ENCODE measurements at places on chromosomes 11 and 22. TPM values are rescaled to one million over a fixed set of nuclear protein-coding genes. Genes with fewer than 3 reads are reported as not detected.
A peak's percentile ranks its signal among the peaks of the same experiment; 100 is the strongest.

Gene SLC6A5
- total RNA-seq: not detected

Gene C22orf31
- not detected for total RNA-seq

- DNase-seq: peak; percentile 50
Measured at GRCh38 chr11:47233989-47234668, 14.5 kb downstream of the ACP2 start.

DNA sequence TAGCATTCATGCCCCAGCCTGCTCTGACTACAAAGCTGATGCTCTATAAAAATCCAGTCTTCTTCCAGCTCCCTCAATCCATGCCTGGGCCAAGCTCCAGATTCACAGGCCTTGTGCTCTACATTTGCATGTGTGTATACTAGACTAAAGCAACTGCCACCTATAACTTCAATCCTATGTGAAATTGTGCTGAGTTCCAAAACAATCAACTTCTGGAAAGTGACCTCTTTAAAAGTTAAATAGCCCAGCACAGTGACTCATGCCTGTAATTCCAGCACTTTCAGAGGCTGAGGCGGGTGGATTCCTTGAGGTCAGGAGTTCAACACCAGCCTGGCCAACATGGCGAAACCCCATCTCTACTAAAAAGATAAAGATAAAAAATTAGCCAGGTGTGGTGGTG, 114.3 kb upstream of the ZC3H12C start:
- no peak for DNase-seq

DNA sequence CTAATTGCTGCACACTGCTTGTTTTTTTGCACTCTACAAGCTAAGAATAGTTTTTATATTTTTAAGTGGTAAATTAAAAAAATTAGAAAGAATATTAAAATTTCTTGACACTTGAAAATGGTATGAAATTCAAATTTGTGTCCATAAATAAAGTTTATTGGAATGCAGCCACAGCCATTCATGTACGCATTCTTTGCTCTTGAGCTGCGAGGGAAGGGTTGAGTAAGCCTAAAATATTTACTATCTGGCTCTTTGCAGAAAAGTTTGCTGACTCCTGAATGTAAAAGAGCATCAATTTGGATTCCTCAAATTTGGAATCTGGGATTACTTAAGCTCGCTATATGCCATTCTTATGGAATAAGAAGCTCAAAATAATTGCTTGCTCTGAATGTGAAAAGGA, 3.4 kb upstream of the ADAMTS8 start:
- DNase-seq: no peak

DNA sequence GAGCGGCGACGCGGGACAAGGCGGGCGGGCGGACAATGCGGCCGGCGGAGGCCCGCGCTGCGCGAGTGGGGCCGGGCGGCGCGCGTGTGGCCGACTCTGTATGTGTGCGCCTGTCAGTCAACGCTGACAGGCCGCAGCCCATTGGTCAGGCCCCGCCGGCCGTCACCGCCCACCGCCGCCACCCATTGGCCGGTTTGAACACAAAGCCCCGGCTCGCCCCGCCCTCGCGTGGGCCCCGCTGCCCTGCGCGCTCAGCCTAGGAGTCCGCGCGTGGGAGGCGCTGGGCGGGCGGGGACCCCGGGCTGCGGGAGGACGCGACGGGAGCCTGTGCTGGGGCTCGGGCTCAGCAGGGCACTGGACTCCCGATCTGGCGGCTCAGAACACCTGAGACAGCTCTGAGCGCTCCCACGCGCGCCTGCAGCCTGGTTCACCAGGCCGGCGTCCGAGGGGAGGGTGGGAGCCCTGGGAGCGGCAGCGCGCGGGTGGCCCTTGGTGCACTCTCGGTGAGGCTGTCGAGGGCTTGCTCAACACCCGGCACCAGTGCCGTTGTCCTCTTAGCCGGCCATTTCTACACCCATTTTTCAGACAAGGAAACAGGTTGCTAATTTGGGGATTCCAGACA, at the start of gene SUN2:
Gene SUN2, minus strand, starts transcription at position 88 of the 622 bp plus-strand sequence. CDS start 3,370 bp downstream, outside the sequence.
- DNase-seq: peak; percentile 97

Gene OR52N4
- total RNA-seq: not detected

GRCh38 chr11:75733431-75734107, 15.9 kb downstream of the MOGAT2 start:
- no peak for DNase-seq

GRCh38 chr11:100687054-100687629, at the start of gene ARHGAP42:
ARHGAP42 (plus strand) TSS chr11:100687288; CDS start chr11:100687679, 391 bp downstream.
- DNase-seq: peak; percentile 78

DNA sequence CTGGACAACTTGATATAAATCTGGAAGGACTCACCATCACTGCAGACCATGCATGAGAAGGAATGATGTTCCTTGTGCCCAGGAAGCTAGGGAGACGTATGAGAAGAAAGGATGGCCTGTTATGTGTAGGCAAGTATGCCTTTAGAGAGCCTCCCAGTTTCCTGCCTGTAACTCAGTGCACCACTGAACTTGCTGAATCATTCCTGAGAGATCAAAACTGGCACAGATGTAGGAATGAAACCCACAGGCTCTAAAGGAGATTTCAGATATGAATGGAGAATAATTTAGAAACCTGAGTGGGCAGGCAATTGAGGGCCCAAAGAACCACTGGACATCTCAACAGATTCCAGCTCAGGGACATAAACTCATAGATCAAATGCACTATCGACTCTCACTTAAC, 38.4 kb upstream of the PRSS23 start:
- no peak for DNase-seq

DNA sequence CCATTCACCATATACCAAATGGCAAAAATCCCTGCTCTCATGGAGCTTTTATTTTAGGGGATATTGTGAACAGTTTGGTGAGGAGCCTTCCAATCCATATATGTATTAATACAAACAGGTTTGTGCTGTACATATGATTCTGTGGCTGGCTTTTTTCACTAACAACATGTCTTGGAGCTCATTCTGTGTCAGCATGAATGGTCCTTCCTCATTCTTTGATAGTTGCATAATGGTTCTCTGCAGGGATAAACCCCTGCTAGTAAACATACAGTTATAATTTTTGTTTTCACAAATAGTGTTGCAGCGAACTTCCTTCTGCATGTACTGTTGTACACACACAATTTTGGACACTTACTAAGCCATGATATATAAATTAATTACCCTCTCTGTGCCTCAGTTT, 8.3 kb downstream of the PRR5L start:
- no peak for DNase-seq

GRCh38 chr11:1706634-1707400, 9.8 kb downstream of the KRTAP5-6 start:
- peak; percentile 57 for DNase-seq

Gene NECTIN1
- 15.0 TPM for total RNA-seq

DNA sequence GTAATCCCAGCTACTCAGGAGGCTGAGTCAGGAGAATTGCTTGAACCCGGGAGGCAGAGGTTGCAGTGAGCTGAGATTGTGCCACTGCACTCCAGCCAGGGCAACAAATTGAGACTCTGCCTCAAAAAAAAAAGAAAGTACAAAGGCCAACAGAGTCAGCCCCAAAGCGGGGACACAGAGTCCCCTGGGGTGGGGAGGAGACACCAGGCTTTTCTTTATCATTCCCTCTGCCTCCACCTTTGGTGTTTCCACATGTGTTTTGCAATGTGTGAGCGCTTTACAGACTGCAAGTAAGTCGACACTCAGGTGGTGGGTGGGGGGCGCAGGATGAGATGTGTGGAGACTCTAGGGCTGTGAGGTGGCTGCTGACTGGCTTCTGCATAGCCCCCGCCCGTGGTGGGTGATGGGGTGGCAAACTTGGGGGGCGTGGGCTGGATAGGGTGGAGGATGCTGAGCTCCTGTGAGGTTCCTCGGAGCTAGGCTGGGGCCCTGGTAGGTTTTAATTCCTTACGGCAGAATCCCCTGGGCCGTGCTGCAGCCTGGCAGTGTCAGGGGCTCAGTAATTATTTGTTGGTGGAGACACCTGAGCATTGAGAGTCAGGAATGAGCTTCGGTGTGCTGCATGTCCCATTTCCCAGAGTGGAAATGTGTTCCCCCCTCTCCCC, 177.2 kb downstream of the CTTN start:
- no peak for DNase-seq

Gene SAA4
- not detected for total RNA-seq

DNA sequence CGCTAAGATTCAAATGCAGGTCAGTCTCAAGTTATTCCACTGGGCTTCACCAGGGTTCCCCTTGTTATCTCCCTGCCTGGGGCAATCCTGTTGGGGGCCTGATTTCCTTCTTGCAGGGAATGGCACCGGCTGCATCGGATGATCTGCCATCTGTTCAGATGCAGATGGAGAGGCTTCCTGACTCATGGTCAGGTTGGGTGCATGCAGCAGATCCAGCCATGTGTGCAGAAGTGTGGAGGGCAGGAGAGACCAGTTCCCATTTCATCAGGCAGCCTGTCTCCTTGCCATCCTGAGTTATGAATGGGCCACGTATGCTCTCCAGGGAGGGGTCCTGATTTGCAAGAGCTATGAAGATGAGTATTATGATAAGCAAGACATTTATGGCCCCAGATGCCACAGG, 161.2 kb upstream of the PLET1 start:
- no peak for DNase-seq

GRCh38 chr11:89493431-89493830, 2.3 kb upstream of the NOX4 start:
- DNase-seq: no peak

GRCh38 chr22:34841911-34842310, 224.0 kb upstream of the ISX start:
- DNase-seq: no peak

- peak; percentile 61 for DNase-seq
Measured at GRCh38 chr11:61041755-61042518, 60.4 kb upstream of the CD5 start.

Gene PTPRCAP
- total RNA-seq: 1.0 TPM

Gene OR51B5
- total RNA-seq: not detected

Gene E2F8
- total RNA-seq: 2.0 TPM

- DNase-seq: no peak
Measured at GRCh38 chr22:27551402-27551801, 250.2 kb downstream of the MN1 start.

DNA sequence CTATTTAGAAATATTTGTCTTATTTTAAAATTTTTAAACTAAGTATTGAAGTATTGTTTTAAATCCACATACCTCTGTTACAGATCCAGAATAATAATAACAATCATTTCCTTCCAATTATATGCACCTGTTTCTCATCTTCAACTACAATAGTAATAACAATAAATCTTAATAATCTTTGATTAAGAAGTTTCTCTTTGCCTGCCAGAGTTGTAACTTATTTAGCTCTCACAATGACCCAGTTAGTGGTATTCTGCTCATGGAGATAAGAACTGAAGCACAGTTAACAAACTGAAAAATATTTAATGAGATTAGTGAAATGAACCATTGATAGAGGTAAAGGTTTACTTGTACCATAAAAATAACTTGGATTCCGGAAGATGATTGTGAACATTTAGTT, 796.3 kb downstream of the LUZP2 start:
- no peak for DNase-seq

DNA sequence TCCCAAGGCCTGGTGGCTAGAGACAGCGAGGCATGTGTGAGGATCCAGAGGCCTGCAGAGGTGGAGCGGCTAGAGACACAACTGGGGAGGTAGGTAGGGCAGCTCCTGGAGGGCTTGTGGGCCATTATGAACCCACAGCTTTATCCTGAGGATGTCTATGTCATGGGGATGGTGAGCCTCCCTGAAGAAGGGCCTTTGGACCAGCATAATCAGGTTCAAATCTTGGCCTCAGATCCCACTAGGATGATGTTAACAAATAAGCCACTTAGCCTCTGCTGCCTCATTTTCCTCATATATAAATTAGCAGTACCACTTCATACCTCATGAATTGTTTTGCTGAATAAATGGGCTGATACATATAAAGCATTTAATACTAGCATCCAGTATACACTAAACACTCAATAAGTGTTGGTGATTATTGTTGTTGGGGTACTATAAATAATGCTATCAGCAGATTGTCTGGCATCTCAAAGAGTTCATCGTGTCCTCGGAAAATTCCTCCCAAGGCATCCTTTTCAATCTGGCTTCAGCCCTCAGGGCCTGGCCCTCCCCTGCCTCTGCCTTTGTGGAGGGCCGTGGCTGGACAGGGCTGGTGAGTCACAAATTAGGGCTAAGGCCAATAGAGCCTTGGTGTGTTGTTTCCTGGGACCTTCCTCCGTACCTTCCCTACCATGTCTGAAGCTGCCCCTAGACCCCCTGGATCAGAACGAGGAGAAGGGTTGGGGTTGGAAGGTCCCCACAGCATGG, 30.9 kb upstream of the LRRC32 start:
- no peak for DNase-seq

GRCh38 chr11:31997955-31998354, 92.9 kb upstream of the RCN1 start:
- DNase-seq: no peak

DNA sequence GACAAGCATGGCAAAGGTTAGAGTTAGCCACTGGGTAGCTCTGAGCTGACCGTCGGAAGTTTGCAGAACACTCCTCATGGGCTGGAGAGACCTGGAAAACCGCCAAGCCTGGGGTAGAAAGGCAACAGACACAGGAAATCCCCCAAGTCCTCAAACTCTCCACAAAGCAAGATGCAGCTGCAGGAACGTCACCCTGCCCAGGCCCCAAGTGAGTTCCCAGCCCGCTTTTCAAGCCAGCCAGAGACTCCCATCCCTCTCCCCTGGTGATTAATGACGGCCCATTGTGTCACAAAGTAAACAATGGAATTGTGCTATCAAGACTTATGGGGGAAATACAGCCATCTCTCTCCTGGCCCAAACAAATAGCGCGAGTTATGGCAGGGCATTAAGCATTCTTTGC, 633.0 kb downstream of the TBC1D22A start:
- no peak for DNase-seq

GRCh38 chr11:96062134-96062533, 138.2 kb upstream of the MTMR2 start:
- no peak for DNase-seq
